Tibial artery (tissue), 4 donors: ENCODE measurements at places on chromosomes 13 and 19.

- H3K4me3 ChIP-seq = no peak overlapping the region
- DNase-seq = no peak
- no peaks in the 10 kb centered on the region for H3K4me1 ChIP-seq
- H3K27ac ChIP-seq = no peak overlapping the region
- peaks cover 40% of the 10 kb centered on the region for H3K36me3 ChIP-seq
- no peaks in the 10 kb centered on the region for H3K27me3 ChIP-seq
Measured at GRCh38 chr19:3771000-3771905, 775 bp downstream of the RAX2 start.

DNA sequence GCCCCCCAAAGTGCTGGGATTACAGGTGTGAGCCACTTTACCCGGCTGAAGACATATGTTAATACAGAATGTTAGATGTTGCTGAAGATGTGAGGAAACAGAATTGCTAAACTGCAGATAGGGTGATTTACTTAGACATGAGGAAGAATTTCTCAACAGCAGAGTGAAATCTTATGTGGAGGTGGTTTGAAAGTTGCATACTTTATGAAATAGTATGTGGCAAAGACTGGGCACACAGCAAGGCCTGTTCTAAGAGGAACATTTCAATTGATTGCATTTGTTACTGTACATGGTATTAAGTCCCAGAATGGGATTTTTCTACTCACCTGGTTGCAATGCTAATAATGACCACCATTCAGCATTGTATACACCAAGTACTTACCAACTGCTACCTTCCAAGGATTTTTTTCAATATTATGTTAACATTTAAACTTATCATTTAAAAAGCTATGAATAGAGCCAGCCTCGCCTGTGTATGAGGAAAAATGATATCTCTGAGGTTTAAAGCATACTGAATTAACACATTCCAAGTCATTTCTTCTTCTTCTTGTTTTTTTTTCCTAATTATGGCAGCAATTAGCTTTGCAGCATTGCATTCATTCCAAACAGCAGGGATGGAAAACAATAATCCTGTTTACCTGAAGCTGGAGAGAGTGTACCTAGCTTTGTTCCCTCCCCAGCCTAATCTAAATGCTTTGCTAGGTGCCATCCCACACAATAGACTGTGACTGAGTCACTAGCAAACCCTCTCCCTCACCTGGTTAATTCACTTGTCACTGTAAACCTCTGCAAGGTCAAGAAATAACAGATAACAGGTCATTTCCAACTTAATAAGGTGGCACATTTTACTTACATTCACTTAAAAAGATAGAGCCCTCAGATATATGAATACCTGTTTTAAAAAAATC, 19.4 kb upstream of the KLF5 start:
- no peaks in the 10 kb centered on the region for H3K27me3 ChIP-seq
- DNase-seq = no peak
- no peaks in the 10 kb centered on the region for H3K4me1 ChIP-seq
- H3K27ac ChIP-seq = no peak overlapping the region

DNA sequence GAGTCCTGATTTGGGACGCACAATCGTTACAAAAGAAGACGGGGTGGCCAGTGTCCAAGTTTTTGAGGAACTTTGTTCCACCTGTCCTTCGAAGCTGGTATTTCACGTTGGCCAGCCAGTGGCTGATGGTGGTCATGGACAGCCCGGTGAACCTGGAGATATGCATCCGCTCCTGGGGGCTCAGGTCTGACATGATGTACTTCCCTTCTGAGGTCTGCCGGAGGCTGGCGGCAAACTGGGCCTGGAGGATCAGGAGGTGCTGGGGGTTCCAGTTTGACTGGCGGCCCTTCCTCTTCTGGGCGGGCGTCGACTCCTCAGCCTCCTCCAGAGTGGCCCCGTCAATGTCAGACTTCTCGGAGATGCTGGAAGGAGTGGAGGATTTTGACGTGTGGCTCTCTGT, 72.4 kb downstream of the TSHZ3 start:
- H3K4me3 ChIP-seq = no peak overlapping the region
- DNase-seq = no peak
- H3K36me3 ChIP-seq = peaks cover 4% of the 10 kb centered on the region
- no peak overlapping the region for H3K27ac ChIP-seq
- H3K4me1 ChIP-seq = no peaks in the 10 kb centered on the region

- peak overlapping the region; percentile 78 for H3K27ac ChIP-seq
- H3K27me3 ChIP-seq = no peaks in the 10 kb centered on the region
- peak overlapping the region; percentile 95 for H3K4me3 ChIP-seq
Measured at GRCh38 chr19:18939922-18940768, 872 bp downstream of the HOMER3 start.

DNA sequence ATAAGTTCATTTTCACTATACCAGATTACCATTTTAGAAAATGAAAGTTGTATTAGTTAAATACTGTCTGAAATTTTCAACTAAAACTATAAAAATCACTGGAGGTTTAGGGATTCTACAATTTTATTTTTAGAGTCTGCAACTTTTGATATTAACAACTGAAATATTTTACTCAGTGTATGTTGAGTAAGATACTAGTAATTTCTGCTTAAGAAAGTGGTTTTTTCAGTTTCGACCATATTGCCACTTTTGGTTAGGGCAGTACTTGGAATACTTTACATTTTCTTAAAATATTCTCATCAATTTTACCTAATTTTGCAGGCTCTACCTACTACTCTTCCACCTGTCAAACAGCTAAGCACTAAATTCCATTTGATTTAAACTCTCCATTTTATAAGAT, 59.6 kb downstream of the KCNRG start:
- no peak for DNase-seq
- peak overlapping the region; percentile 96 for H3K27ac ChIP-seq
- H3K4me3 ChIP-seq = peak overlapping the region; percentile 95
- H3K4me1 ChIP-seq = no peaks in the 10 kb centered on the region
- H3K27me3 ChIP-seq = no peaks in the 10 kb centered on the region

GRCh38 chr19:53882391-53883050, 524 bp downstream of the PRKCG start:
- no peak overlapping the region for H3K27ac ChIP-seq
- H3K27me3 ChIP-seq = no peaks in the 10 kb centered on the region
- no peak for DNase-seq
- H3K36me3 ChIP-seq = no peaks in the 10 kb centered on the region

DNA sequence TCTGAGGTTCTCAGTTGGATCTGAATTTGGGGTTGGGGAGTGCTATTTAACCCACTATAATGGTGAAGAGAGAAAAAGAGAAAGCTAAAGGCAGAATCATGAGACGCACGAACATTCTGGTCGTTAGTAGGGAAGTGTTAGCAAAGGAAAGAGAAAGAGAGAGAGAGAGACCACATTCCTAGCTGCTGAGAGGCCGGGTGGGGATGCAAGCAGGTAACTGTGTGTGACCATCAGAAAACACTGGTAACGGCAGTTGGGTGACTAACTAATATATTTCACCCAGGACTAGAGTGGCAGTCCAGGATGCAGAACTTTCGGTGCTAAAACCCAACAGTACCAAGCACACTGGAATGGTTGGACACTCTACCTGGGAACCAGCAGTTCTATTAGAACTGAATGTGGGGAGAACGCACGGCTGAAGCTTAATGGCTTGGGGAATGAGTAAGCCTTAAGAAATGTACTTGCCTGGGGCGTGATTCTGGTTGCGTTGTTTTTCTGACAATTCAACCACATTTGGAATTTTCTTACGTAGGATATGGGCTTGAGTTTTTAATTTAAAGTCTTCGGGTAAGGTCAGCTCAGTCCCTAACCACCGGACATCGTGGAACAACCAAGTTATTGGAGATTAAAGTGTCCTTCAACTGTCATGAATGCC, 130.2 kb downstream of the DNAJC15 start:
- no peak for DNase-seq
- H3K27me3 ChIP-seq = no peaks in the 10 kb centered on the region
- no peak overlapping the region for H3K4me3 ChIP-seq
- H3K27ac ChIP-seq = no peak overlapping the region
- no peaks in the 10 kb centered on the region for H3K36me3 ChIP-seq
- H3K4me1 ChIP-seq = no peaks in the 10 kb centered on the region

DNA sequence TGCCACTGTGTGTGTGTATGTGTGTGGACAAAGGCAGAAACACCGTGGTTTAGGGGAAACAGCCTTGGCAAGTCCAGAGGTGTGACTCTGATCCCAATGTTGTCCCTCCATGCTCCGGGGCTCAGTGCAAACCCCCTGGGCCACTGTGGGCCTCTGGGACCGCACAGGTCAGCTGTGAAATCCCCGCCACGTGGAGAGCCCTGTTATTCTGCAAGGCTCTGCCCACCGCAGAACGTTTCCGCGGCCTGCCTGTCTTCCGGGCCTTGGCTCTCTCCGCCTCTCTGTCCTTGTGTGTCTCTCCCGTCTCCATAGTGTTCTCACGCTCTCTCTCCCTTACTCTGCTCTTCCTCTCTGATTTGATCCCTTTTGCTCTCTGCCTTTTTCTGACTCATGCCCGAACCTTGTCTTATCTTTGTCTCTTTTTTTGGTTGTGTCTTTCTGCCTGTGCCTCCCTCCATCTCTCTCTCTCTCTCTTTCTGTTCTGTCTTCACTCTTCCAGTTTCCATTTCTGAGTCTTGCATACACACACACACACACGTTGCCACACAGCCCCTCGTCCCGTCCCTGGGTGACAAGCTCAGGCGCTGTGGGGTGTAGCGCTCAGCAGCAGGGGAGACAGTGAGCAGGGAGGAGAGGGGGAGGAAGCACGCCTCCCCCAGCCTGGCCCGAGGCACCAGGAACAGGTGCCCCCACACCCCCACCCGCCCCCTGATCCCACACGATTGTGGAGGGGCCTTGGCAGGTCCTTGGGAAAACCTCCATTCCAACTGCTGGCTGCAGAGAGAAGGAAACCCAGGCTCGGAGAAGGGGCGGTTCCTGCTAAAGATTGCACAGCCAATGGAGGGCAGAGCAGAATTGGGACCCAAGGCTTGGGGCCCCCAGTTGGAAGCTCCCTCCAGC, 3.0 kb downstream of the TTYH1 start:
- no peaks in the 10 kb centered on the region for H3K36me3 ChIP-seq
- H3K4me1 ChIP-seq = peaks cover 8% of the 10 kb centered on the region
- DNase-seq = no peak
- H3K27ac ChIP-seq = no peak overlapping the region
- no peaks in the 10 kb centered on the region for H3K27me3 ChIP-seq
- no peak overlapping the region for H3K4me3 ChIP-seq

- no peak for DNase-seq
- H3K4me1 ChIP-seq = peaks cover 22% of the 10 kb centered on the region
- peak overlapping the region; percentile 66 for H3K27ac ChIP-seq
- H3K27me3 ChIP-seq = no peaks in the 10 kb centered on the region
- H3K36me3 ChIP-seq = peaks cover 21% of the 10 kb centered on the region
- H3K4me3 ChIP-seq = peak overlapping the region; percentile 86
Measured at GRCh38 chr19:40688309-40688708, 2.1 kb downstream of the NUMBL start.

DNA sequence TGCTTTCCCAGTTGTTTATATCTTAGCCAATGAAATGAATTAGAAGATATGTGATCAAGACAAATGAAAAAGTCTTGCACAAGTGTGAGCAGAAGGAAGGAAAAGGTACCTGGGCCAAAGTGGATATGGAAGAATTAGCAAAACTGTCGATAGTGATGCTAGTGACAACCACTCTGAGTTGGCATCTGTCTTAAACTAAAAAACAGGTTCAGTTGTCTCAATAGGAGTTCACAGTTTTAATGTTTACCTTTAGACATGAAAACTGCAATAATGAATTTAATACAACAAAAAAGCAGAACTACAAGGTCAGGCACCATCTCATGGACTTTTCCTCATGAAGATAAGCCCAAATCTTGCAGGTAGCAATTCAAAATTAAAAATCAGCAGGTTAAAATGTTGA, 688.5 kb downstream of the EFNB2 start:
- H3K4me3 ChIP-seq = no peak overlapping the region
- peaks cover 11% of the 10 kb centered on the region for H3K4me1 ChIP-seq
- no peak for DNase-seq

GRCh38 chr13:20571676-20572075, 4.7 kb downstream of the IFT88 start:
- H3K27ac ChIP-seq = no peak overlapping the region
- DNase-seq = no peak
